ENCODE measurements at places on chromosomes 4 and X.

DNA sequence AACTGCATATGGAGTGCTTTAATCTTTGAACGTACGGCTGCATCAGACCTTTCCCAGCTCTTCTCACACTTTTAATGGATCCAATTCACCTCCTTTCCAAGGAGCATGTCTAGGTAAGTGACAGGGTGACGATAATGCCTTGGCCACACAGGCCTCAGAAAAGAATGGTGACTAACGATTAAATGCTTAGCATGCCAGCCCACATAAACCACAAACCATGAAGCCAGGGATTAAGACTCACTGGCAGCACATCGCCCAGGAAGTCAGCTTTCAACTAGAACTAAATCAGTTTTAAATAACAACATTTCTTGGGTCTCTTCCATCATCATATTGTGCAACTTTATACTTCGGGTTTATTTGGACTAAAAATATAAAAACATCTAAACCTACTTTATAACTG lies 28.7 kb downstream of the INPP4B start:
- no peak for DNase-seq

DNA sequence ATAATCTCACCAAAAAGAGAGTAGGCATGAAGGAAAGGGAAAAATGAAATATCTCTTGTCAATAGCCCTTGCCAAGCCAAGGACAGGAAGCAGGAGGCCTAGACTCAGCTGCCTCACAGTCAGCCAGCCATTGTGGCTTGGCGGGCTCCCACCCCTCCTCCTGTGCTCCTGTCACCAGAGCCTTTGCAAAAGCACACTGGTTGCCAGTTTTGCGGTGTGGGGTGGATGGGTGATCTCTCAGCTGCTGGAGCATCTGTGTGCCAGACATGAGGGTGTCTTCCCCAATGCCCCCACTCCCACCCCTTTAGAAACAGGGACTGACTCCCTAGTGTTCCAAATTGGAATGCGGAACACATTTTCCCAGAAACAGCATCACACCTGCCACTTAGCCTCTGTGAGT lies 26.1 kb downstream of the ARHGEF6 start:
- no peak for DNase-seq

DNA sequence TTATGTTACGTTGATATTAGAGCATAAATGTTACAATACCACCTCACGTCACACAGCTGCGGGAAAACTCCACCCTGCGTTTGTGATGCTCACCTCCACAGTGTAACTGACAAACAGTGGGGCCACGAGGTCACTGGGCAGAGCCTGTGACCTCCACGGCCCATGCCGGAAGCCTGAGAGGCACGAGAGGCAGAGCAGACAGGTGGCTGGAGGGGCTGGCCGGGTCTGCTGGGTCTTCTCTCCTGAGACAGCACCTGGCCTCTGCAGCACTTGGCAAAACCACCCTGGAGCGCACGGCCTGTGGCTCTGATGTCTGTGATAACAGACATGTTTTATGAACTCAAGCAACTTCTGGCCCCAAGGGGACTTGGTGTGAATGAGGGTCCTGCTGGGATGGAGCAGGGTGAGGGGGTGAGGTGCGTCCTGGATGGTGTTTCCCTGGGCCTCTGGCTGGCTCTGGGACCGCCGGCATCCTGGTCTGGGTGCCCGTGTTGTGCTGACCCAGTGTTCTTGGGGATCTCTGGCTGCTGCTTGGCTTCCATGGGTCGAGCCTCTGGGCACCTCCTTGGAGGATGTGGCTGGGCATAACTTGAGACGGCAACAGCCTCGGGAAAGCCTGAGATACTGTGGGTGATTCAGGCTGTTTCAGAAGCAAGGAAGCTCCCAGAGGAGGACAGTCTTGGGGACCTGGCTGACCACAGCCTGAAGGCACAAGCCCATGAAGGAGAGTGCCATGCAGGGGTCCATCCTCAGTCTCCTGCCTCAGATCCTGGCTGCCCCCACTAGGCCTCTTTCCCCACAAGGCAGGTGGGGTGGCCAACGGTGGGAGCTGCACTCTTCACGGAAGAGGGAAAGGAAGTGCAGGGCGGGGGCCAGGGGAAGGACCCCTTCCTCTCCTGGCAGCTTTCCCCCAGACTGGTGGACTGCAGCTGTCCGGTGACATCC lies 19.7 kb downstream of the RNF212 start:
- DNase-seq, result peak; percentile 15

DNA sequence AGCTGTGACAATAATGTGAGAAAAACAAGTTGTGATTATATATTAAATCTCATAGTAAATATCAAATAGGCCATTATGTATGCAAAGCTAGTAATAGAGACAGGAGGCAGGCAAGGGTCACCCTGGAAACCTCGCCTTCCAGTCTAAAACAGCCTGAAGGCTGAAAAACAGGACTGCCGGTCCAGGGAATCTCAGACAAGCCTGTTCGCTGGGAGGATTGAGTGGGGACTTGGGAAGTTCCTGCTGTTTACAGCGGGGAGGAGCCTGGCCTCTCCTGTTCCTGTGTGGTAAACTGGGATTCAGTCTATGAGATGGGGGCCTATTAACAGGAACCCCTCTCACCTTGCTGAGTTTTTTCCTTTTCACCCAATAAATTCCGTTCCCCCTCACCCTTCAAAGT lies 2317.3 kb downstream of the PCDH7 start:
- no peak for DNase-seq

DNA sequence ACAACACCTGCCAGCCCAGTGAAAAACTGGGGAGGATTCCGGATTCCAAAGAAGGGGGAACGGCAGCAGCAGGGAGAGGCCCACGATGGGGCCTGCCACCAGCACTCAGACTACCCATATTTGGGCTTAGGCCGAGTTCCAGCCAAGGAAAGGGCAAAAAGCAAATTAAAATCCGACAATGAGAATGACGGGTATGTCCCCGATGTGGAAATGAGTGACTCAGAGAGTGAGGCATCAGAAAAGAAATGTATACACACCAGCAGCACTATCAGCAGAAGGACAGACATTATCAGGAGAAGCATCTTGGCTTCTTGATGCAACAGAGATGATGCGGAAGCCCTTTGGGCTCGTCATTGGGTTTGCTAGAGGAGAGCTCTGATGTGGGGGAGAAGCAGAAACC lies 62.4 kb downstream of the JADE1 start:
- no peak for DNase-seq

- DNase-seq, result peak; percentile 10
These were observed 33.6 kb upstream of the JAKMIP1 start for GRCh38 chr4:6233929-6234328.

DNA sequence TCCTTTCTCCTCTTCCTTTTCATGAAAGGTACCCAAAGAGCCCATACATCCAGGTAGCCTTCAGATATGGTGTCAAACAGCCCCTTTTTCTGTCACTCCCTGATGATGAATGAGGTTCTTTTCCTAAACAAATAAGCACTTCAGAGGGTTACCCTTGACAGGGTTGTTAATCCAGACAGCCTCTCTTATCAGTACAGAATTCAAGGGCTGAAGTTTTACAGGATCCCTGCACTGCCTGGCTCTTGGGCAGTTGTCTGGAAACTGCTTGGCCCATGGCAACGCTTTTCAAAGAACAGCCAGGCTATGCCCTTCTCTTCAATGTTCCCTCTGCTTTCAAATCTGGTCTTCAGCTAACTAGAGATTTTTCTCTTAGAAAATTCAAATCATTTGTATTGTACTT lies 352.6 kb upstream of the FAM241A start:
- DNase-seq, result no peak

DNA sequence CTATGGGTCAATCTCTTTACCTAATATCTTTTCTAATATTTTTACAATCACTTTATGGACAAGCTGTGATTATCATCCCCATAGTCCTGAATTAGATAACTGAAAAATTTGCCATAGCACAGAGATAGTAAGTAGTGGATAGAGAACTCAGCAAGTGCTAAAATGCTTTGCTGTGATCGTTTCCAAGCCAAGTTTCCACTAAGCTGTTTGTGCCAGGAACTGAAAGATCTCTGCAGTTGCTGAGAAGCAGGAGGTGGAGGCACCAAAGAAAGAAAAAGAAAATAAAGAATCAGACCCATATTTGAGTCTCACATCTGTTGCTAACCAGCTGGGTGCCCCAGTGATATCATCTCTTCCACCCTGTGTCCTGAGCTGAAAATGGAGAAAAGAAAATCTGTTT lies 605.6 kb upstream of the BOD1L1 start:
- DNase-seq, result no peak

DNA sequence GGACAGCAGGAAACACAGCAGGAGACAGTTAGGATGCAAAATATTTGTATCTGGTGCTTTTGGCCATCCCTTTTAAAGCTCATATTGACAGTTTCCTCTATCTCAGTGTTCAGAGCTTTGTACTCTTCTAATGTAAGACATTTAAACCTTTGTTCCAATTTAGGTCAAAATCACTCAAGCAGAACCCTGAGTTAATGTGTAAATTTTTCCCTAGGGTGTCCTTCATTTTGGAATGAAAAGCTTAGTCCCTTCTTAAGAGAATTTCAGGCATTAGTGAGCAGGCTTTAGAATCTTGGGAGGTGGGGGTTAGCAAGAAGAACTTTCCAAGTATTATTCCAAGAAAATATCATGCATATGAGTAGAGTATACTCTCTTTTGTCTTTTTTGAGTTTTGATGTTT lies 188.7 kb downstream of the GBA3 start:
- no peak for DNase-seq

- peak; percentile 60 for DNase-seq
These were observed 956.2 kb upstream of the DIAPH2 start for GRCh38 chrX:95728446-95728845.

DNA sequence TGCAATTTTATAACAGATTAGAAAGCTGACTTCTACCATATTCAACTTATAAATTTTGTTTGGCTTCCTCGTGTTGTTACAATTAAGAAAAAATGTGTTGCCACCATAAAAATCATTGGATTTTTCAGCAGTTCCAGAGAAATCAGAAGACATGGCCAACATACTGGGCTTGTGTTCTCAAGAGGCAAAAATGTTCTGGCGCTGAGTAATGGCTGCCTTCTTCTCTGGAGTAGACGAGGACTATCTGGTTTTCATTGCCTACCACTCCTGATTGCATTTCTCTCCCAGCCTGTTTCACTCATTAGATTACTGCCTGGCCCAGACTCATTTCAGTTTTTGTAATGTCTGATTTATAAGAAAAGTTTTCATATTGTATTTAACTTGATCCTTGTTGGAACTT lies 122.3 kb downstream of the ARHGAP10 start:
- no peak for DNase-seq

- DNase-seq, result no peak
These were observed 144.8 kb downstream of the PPA2 start for GRCh38 chr4:105329081-105329480.

DNA sequence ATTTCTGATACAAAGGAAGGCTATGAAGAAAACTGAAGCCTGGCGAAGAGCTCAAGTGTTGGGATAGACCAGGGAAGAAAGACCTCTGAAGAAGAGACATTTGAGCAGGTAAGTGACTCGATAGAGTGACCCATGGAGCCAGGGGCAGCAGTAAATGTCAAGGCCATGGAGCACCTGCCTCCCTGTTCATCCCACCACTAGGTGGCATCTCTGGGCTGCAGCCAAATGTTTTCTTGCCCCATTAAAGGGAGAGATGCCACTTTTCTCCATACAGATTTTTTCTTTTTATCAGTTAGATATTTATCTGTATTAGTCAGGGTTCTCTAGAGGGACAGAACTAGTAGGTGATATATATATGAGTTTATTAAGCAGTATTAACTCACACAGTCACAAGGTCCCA lies 4.9 kb upstream of the ZNF81 start:
- DNase-seq, result peak; percentile 68

DNA sequence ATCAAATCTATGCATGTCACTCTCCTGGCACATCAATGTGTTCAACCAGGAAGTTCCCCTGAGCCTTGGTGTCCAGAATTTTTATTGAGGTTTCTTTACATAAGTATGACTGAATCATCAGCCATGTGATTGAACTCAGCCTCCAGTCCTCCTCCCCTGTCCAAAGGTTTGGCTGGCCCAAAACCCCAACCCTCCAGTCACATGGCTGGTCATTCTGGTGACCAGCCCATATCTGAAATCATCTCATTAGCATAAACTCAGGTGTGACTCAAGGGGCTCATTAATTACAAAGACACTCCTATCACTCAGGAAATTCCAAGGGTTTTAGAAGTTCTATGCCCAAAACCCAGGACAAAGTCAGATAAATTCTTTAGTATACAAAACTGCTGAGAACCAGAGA lies 20.6 kb upstream of the SUPT20HL2 start:
- DNase-seq, result no peak

DNA sequence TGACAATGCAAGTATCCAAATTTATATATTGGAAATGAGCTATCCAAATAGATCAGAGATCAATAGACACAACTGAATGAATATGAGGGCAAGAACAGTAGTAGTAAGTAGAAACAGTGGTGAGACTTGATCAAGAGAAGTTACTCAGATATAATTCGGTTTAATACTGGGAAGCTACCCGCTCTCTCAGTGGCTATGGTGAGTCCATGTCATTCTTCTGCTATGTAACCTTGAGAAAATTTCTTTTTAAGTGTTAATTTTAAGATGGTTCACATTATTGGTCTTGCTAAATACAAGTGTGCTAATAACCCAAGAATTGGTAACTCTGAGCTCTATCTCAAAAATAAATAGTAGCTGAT lies 53.6 kb downstream of the LEF1 start:
- DNase-seq, result no peak

- no peak for DNase-seq
These were observed 47.6 kb downstream of the SH3KBP1 start for GRCh38 chrX:19839770-19840254.

GRCh38 chrX:47584714-47585113 lies 2.5 kb downstream of the TIMP1 start:
- no peak for DNase-seq

DNA sequence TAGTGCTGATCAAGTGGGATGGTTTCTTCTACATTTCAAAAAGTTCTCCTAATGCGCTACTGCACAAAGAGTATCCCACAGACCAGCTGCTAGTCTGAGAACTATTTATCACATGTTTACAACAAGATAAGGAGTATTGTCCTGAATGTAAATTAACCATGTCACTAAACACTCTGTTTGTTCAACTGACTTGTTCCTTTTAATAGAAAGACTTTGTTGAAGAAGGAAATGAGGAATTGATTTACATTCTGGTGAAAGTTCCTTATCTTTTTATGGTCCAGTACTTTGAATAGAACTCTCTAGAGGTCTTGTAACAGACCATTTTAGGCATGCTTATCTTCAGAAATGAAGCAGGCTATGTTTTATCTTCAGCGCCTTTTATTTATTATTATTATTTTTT lies 67.3 kb upstream of the IL13RA1 start:
- no peak for DNase-seq

DNA sequence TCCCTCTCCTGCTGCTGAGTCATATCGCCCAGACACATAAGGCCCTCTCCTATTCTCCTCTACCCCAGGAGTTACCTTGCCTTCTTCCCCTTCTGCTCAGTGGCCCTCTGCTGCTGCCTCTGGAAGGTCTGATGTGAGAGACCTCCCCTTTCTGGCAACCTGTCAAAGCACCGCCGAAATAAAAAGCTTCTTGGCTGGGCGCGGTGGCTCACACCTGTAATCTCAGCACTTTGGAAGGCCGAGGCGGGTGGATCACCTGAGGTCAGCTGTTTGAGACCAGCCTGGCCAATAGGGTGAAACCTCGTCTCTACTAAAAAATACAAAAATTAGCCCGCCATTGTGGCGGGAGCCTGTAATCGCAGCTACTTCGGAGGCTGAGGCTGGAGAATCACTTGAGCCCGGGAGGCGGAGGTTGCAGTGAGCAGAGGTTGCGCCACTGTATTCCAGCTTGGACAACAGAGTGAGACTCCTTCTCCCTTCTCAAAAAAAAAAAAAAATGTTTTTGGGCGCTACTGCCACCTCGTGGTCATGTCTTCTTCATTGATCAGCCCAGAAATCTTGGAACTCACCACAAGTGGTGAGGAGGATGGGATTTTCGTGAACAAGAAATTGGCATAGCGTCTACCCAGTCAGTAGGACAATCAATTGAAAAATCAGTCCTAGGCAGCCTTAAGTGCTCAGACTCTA lies 8.6 kb upstream of the ZXDA start:
- DNase-seq, result no peak

- DNase-seq, result peak; percentile 80
These were observed 1.4 kb upstream of the C4orf50 start for GRCh38 chr4:6019316-6020263.

Data from D341Med (cell line).